ENCODE measurements at places on chromosomes 6 and 20.

- no peak for DNase-seq
Observed at GRCh38 chr6:74480561-74480960, 725.3 kb downstream of the COL12A1 start.

DNA sequence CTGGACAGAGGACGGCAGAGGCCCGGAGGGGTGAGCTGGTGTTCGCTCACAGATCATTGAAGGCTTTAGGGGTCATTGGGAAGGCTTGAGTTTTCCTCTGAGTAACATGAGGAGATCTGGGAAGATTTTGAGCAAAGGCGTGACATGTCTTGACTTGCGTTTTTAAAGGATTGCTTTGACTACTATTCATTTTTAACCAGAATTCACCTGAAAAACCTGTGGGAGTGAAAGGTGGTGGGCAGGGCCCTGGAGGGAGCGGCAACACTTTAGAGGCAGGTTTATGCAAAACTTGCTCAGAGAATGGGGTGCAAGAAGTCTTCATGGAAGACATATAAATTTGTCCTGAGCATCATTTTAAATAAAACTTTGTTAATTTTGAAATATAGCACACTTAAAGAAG lies 72.2 kb upstream of the EEF1E1 start:
- no peak for DNase-seq

DNA sequence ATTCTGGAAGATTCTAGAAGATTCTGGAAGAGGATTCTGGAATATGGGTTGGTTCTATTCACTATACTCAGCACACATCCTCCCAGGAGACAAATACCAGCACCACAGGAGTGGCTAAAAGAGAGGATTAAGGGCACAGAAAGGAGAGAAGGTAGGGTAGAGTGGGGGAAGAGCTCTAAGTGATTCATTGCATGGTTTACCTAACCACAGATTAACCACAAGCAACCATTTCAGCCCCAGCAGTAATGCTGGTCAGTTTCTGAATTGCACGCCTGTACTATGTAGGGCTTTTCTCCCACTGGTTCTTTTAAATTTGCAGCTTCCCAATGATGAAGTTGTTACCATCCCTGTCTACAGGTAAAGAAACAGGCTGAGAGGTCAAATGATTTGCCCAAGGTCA lies 192.7 kb upstream of the PMEPA1 start:
- no peak for DNase-seq

GRCh38 chr6:121498481-121499276 lies 63.2 kb downstream of the GJA1 start:
- DNase-seq: no peak

- no peak for DNase-seq
Observed at GRCh38 chr6:105646391-105646867, 243.5 kb upstream of the PREP start.

- DNase-seq: no peak
Observed at GRCh38 chr6:44926556-44926955, 401.6 kb upstream of the RUNX2 start.

DNA sequence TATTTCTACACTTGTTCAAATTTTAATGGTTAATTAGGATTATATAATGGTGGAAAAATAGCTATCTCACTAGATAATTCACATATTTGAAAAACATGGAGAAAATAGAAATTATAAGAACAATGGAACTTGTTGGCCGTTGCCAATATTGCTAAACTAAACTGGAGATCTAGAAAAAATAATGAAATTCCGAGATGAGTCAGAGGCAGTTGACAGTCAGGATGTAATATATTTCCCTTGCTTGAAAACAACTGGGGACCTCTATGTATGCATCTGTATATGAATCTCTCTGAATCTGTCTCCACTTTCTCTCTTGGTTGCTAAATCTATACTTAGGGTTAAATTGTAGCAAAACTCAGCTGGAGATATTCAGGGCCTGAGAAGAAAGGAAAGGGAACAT lies 1108.2 kb upstream of the GJE1 start:
- DNase-seq: no peak

- no peak for DNase-seq
Observed at GRCh38 chr6:89952686-89953085, 58.4 kb downstream of the GJA10 start.

- no peak for DNase-seq
Observed at GRCh38 chr6:55011034-55011433, 163.3 kb upstream of the HCRTR2 start.

DNA sequence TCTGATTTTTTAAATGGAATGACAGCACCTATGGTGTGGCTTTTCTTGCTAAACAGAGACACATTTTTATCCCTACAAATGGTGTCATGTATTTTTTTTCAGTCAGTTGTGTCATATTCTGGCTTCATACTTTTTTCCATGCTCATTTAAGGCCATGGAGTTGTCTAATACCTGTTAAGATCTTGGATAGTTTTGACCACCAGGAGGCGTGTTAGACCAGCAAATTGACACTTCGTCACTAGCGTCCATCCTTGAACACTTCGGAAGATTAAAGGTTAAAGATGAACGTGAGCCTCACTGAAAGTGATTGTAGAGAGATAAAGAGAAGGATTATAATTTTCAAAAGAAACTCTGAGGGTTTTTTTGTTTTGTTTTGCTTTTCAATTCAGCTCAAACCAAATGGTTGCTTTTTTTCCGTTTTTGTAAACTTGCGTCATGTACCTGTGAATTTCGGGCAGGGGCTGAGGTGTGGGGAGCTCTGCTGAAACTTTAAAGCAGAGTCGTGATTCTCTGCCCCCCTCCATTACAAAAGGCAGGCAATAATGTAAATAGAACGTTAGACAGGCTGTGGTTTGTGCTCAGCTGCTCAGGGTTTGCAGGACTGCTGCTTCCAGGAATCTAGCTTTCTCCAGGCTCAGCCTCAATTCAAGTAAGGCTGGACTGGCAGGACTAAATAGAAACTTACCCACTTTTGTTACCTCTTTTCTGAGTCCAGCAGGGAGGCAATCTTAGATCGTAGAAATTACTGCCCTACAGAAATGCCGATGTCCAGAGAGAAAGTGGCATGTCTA lies 245.1 kb downstream of the FOXA2 start:
- peak; percentile 72 for DNase-seq

DNA sequence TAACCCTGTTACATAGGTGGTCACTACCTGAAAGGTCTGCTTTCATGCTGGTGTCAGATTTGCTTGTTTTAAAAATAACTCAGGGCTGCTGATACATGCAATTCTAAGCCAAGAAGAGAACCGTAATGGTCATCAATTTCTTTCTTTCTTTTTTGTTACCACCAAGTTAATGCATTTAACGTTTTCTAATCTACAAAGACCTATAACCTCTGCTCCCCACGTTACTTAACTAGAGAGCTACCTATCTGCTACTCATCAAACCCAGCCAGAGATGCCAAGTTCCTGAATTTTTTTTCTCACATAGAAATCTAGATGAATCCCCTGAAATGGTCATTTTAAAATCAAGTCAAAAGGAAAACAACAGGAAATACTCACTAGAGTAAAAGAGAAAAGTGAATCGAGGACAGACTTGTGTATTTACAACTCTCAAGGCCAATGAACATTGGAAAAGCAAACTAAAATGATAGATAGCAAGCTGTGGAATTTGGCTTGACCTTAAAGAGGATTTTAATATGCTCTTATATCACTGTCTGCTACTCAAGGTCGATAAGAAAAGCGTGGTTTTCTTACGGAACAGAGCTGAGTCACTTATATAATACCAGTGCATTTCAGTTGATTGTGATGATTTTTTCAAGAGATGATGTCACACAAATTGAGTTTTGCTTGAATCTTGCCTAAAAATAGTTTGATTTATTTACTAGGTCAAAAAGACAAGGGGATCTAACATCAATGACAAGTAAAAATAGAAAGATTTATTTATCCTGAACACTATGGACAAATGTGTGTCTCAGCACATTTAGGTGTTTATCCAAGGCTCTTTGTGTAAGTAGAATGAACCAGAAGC lies 67.9 kb downstream of the SGK1 start:
- no peak for DNase-seq

GRCh38 chr6:139028215-139028657 lies 309 bp upstream of the ABRACL start:
- no peak for DNase-seq

DNA sequence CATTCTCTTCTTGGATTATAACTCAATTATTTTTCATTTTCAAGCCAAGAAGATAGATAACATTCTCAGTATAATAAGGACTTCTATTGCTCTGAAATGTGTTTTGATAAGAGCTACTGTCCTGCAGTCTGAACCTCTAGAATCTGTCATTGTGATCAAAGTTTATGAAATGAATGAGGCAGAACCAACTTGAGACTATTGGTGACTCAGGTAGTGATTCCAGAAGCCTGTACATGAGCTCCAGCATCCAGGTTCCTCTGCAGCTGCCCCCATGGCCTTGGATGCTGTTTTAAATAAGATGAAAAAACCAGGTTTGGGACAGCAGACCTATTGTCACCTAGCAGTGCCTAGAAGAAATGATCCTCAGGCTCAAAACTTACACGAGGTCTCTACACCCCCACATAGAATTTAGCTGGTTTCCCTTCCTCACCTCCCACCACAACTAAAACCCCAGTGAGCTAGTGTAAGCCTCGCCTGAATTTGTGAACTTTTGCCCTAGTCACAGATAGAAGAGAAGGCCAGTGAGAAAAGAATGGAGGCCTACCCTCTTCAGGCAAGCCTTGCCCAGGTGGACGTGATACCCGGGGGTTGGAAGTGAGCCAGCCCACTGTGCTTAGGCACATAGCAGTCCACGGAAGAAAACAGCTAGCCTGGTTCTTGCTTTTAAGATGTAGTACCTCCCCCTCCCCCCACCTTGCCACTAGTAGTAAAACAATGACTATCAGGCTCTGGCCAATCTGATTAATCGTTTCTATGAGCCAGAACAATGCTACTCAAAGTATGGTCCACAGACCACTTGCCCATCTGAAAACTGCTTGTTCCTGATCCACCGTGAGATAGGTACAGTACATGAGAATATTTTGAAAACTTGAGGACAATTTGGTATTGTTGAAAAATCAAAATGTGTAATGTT lies 73.0 kb upstream of the SYNJ2 start:
- DNase-seq: no peak

GRCh38 chr20:58740356-58741308 lies 48.0 kb downstream of the NPEPL1 start:
- no peak for DNase-seq

GRCh38 chr20:33689973-33690372 lies 3.8 kb upstream of the E2F1 start:
- no peak for DNase-seq

GRCh38 chr20:45044601-45045000 lies 56.3 kb downstream of the KCNS1 start:
- no peak for DNase-seq

DNA sequence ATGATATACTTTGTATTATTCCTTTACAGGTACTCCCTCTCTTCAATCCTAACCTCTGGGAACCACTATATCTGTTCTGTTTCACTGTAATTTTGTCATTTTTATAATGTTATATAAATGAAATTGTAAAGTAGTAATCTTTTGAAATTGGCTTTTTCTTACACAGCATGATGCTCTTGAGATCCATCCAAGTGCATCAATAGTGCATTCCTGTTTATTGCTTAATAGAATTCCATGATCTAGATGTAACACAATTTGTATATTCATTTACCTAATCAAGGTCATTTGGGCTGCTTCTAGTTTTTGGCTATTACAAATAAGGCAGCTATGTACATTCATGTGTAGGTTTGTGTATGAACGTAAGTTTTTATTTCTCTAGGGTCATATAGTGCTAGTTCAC lies 174.6 kb downstream of the KHDC1L start:
- no peak for DNase-seq

DNA sequence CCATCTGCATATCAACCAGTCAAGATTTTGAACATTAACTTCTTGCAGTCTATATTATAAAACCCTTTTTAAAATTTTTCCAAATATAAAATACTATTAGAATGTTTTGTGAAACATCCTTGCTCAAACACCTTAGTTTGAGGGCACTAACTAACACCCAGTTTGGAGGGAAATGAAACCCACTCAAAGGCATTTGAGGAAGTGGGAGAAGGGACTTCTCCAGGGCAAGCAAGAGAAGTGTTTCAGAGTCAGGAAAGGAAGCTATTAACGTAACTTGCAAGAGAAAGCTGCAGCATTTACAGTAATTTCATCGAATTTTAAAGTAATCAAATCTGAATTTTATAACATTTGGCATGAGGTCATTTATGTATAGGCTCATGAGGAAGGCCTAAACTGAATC lies 21.3 kb downstream of the MTFR2 start:
- no peak for DNase-seq

DNA sequence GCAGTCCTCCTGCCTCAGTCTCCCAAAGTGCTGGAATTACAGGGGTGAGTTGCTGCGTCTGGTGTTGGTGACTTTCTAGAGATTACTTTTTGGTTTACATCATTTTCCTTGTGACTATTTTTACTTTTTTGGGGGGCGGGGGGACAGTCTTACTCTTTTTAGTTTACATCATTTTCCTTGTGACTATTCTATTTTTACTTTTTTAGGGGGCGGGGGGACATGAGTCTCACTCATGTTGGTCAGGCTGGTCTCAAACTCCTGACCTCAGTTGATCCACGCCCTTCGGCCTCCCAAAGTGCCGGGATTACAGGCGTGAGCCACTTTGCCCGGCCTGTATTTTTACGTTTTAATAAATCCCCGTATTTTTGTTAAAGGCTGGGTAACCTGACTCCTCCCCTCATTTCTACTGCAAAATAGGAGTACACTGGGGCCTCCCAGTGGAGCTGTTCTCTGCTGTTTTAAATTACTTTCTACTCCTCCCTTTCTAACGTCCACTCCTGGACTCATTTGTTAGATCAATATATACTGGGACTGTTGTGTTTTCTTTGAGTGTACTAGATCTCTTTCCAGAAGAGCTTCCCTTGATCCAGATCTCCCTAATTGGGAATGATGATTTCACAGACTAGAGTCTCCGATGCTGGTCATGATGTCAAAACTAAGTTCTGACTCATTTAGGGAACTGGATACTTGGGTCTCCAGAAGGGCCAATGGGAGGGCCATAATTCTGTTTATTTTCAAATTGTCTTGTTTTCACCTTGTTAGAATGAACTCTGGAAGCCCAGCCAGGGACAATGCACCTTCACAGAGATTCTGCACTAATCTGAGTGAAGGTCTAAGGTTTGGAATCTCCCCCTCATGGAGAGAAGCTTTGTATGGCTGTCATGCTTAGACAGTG lies 9.2 kb downstream of the HSPA1B start:
- DNase-seq: no peak

DNA sequence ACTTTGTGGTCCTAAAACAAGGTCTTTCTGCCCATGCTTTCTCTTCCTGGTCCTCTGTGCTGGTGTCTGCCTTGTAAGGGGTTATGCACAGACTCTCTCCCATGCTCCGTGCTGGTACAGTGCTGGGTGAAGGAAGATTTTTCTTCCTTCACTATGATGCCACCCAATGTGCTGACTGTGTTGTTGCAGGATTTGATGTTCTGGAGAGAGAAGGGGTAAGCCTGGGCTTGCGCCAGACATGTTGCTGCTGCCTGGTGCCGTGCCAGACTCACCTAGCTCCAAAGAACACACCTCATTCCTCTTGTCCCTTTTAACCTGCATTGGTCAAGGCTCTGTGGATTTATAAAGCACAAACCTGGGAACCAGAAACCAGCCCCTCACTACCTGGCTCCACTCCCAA lies 28.4 kb upstream of the ARMH2 start:
- no peak for DNase-seq

DNA sequence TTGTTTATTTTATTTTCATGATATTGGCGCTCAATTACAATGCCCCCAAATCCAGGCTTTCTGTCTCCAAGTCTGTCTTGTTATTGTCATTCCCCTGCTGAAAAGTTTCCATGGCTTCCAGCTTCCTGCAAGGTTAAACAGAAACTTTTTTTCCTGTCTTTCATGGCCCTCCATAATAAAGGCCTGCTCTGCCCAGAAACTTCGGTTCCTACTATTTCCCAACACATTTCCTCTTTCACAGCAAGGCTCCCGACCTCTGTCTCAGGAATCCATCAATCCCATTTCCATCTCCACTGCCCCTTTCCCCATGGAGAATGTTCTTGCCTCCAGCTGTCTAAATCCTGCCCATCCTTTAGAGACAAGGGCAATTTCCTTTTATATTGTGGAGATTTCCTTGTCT lies 365.2 kb upstream of the JARID2 start:
- no peak for DNase-seq
